ENCODE measurements at places on chromosomes 11 and 22. TPM values are rescaled to one million over a fixed set of nuclear protein-coding genes. Genes with fewer than 3 reads are reported as not detected.

Gene MPPED2
- total RNA-seq: not detected

Gene TMPRSS13
- not detected for total RNA-seq

- no peak for DNase-seq
Measured at GRCh38 chr11:17936790-17937189, 76.1 kb downstream of the SERGEF start.

GRCh38 chr11:65786786-65787636 lies at the start of gene OVOL1:
OVOL1 (plus strand) TSS chr11:65787063; CDS start chr11:65787374, 311 bp downstream.
- DNase-seq: no peak

Measured in HT1080 (cell line).